ENCODE measurements at places on chromosomes 4 and X.

DNA sequence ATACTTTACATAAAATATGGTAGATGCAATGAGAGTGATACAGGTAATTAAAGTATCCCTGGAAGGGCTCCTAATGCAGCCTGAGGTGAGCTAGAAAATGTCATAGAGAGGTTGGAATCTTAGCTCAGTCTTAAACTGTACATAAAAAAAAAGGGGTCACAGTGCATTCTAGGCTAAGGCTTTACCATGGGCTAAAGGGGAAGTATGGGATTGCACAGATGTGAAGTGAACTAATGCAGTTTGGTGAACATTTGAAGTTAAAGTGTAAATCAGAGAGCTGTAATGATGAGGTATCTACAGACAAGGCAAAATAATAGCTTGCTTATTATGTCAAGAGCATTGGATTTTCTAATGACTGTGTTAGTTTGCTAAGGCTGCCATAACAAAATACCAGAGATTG lies 405.9 kb downstream of the ADGRL3 start:
- DNase-seq = no peak

DNA sequence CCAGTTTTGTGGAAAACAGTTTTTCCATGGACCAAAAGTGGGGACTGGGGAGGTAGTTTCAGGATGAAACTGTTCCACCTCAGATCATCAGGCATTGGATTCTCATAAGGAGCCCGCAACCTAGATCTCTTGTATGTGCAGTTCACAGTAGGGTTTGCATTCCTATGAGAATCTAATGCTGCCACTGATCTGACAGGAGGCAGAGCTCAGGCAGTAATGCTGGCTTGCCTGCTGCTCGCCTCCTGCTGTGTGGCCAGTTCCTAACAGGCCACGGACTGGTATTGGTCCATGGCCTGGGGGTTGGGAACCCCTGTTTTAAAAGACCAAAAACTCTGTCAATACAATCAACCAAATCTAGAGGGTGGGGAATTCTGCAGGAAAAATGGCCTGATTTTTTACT lies 100.0 kb upstream of the EOLA2 start:
- no peak for DNase-seq

- DNase-seq = no peak
Measured at GRCh38 chrX:39262641-39263040, 461.4 kb downstream of the MID1IP1 start.

GRCh38 chr4:162836773-162837172 lies 329.9 kb downstream of the NAF1 start:
- no peak for DNase-seq

Measured in T1000 (cell line).